ENCODE measurements at places on chromosomes 16 and 17.

DNA sequence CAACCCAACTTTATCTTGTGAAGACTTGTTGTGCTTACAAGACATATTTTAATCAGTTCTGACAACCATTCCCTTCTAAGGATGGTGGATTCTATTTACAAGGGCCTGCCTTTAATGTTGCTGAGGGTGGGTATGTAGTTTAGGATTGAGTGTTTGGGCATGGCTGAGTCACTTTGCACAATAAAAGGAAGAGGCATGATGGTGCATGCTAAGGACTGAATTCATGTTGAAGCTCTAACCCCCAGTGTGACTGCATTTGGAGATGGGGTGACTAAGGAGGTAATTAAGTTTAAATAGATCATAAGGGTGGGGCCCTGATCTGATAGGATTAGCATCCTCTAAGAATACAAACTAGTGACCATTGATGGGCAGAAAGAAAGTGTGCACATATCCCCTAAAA, 196.1 kb upstream of the HS3ST3A1 start:
- DNase-seq = no peak

DNA sequence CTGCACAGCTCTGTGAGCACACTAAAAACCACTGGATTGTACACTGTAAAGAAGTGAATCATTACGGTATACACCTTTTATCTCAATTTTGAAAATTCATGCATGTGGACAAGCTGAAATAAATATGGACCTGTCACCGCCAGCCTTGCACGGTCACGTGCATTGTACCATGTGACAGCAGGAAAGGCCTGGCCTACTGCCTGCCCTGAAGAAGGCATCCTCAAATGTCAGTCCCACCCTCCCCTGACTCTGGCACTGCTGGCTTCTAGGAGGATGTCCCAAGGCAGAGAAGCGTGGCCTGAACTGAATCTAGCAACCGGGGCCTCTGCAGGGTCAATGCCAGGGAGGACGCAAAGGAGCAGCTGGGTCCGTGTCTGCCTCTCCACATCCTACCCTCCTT, 34.6 kb downstream of the SLC38A8 start:
- DNase-seq = no peak

DNA sequence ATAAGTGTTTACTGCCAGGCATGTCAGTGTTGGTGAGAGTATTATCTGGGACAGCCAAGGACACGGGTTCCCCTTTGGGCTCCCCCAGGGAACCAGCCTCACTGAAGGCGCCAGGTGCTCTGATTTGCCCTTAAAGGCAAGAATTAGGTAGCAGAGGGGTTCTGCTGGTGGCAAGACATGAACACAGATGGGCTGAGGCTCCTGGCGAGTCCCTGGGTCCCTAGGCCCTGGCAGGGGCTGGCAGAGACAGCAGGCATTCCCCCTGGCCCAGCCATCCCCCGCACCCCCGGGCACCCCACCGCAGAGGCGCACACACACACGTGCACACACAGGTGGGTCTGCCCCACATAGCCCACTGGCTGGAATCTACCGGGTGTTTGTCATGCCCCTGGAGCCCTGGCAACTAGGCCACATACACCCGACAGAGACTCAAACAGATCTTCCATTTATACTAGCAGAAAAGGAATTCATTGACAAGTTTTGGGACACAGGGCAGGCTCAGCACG, 153.3 kb downstream of the C16orf78 start:
- no peak for DNase-seq

- no peak for DNase-seq
Observed at GRCh38 chr16:16149710-16150116, 73.6 kb downstream of the ABCC6 start.

DNA sequence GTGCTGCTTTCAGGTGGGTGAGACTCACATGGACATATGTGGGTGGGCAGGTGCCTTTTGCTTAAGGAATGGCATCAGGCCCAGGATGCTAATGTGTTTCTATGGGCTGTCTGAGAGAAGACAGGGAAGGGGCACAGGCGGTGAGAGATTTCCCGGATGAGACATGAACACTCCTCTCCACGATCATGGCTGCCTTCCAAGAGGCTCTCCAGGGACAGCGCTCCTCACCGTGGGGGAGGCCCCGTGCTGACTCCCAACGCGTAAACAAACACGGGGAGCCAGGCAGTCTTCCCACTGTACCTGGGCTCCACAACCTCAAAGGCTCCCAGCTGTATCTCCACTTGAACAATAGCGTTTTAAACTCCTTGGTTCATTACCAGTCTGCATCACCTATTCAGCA, 42.8 kb downstream of the CDK5R1 start:
- DNase-seq = peak; percentile 16

GRCh38 chr16:19095654-19096053, 18.1 kb upstream of the ITPRIPL2 start:
- no peak for DNase-seq

DNA sequence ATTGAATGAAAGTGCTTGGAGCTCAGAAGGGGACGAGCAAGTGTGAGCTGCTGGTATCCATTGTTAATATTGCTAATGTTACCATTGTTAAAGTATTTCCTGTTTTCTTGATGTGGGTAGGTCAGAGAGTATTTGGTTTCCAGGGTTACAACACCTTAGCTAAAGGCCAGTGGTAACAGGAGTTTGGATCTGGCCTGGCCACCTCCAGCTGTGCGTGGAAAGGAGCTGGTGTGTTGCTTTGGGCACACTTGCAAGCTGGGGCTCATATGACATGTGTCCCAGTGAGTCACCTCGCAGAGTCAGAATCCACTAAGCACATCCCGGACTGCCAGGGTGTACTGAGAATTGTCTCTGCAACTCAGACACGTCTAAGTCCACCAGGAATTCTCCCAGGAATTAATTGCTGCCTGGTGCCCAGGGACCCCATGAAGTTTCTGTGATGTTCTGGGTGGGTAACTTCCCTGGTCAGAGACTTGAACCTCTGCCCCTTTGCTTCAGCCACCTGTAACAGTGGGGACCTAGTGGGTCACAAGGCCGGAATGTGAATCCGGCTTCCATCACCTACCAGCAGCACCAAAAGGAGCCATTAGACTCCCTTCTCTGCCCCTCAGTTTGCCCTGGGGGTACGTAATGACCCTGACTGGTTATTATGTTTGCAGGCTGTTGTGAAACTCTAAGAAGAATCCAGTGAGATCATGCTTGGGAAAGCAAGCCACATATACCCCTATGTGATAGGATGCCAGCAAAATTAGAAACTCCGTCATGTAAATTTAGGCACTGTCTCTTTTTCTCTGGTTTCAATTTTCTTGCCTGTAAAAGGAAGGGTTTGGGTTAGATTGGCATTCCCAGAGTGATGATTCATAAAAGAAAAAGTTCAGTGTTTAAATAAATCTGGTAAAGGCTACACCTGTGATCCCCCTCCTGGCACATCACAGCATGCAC, 12.8 kb downstream of the SLC6A2 start:
- DNase-seq = no peak

- DNase-seq = no peak
Observed at GRCh38 chr17:18248811-18249210, 9.7 kb downstream of the FLII start.

- peak; percentile 66 for DNase-seq
Observed at GRCh38 chr17:51029568-51030463, 90.9 kb downstream of the SPAG9 start.

GRCh38 chr17:83052241-83052564, 27.2 kb upstream of the METRNL start:
- DNase-seq = no peak

DNA sequence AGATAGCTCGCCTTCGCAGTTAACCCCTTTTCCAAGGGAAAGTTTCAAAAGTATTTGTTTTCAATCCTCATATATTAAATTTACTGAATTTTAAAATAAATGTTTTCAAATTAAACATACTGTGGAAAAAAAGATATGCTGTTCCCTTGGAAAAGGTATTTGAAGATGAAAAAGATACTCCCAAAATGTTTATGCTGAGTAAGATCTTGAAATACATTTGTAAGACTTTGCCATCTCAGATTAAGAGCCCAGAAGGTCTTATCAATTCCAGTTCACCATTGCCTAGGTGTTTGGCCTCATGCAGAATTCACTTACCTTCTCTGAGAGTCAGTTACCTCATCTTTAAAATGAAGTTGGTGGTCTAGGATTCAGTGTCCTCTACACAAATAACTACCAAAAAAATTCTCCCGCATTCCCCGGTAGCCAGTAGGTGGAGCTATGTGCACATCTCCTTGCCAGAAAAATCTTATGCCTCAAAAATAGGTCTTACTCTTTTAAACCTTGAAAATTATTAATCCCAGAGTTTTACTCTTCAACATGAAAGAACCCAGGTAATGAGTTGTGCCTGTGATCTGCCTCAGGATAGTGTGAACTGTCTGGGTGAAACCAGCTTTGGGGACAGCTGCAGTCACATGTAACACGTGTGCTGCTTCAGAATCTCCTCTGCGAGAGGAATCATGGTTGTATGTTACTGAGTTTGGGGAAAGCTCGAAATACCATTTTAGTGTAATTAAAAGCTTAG, 178.3 kb downstream of the MRTFB start:
- peak; percentile 36 for DNase-seq

DNA sequence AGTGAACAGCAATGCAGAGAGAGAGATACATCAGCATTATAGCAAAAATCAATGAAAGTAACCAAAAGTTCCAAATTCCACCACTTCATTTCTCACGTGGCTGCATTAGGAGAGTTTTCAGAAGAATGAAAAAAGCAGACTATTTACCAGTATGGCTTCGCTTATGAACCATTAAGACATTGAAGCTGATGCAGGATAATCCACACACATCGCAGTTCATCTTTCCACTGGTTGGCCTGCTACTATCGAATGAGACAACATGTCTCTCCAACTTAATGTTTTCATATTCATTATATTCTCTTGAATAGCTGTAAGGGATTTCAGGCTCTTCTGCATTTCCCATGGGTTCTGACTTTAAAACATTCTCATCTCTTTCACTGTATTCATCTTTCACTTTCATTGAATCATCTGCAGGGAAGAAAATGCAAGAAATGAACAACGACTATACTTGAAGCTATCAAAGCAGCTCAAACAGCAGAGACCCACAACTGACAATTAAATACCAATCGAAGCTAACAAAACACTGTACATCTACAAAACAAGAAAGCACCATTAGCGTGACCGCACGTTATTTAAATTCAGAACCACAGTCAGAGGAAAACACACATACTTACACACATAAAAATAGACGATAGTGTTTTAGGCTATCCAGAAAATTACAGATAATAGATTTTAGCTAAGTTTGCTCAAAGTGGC, 54.9 kb downstream of the GRB7 start:
- no peak for DNase-seq

- peak; percentile 33 for DNase-seq
Observed at GRCh38 chr16:69112285-69113129, 7.1 kb downstream of the HAS3 start.

DNA sequence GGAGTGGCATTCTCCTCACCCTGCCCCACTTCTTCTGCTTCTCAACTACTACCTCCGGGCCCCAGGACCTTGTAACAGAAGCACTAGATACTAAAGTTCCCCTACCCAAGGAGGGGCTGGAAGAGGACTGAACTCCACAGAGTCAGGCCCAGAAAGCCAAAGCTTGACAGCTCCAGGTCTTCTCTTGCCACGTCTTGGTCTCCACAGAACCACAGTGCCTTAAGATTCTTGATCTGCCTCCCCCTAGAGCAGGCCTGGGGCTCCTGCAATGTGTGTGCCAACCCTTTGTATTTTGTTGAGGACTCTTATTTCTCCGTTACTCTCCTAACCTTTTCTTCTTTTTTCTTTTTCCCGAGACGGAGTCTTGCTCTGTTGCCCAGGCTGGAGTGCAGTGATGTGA, 4.0 kb downstream of the SLC16A13 start:
- DNase-seq = no peak

DNA sequence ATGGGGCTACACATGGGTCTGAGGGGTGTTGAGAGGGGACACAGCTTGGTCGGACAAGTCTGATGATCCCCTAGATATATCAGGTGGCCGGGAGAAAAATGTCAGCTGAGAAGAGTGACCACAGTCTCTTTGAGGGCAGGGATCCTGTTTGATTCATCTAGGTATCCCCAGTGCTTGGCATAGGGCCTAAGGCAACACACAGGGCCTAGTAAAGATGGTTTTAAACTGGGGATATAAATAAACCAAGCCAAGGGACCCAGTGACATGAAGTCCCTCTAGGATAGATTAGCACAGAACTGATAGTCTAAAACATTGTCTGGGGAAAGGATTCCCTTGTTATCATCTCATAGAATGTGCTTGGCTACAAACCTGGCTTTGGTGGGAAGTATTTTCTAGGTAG, 1.4 kb downstream of the ERCC4 start:
- no peak for DNase-seq

GRCh38 chr16:87213536-87213935, 103.7 kb downstream of the C16orf95 start:
- no peak for DNase-seq

- no peak for DNase-seq
Observed at GRCh38 chr16:19228575-19228974, 57.0 kb upstream of the CLEC19A start.

GRCh38 chr17:27855454-27855853, 37.7 kb downstream of the LYRM9 start:
- DNase-seq = no peak

GRCh38 chr16:87540072-87540896, 47.5 kb upstream of the ZCCHC14 start:
- no peak for DNase-seq

DNA sequence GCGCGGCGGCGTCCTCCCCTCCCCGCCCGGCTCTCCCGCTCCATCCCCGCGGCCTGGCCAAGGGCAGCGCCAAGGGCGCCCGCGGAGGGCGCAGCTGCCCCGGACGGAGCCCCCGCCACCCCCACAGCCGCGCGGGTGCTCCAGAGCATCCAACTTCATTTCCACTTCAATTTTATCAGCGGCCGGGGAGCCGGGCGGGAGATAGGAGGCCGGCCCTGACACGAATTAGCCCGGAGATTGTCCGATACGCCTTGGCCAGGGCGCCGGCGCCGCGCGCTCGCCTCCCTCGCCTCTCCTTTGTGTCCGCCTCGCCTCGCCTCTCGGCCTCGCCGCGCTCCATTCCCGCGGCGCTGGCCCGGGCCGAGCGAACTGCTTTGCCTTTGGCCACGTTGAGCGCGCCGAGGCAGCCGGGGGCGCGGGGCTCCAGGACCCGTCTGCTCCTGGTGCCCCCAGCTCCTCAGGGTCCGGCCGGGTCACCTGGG, 129.1 kb upstream of the LHX1 start:
- no peak for DNase-seq

DNA sequence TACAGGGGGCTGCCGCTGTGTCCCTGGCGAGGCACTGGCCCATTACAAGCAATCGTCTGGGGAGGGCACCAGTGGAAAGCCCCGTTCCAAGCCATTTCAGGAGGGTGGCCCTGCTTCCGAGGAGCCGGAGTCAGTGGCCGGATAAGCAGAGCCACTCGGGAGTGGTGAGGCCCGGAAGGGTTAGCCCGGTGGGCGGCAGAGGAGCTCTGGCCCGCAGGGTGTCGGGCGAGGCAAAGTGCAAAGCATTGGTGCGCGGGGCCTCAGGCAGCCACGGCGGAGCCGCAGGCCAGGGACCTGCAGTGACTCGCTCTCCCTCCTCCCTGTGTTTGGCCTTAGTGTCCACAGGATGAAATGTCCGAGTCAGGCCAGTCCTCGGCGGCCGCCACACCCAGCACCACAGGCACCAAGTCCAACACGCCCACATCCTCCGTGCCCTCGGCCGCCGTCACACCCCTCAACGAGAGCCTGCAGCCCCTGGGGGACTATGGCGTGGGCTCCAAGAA, 24.6 kb downstream of the NME3 start:
- no peak for DNase-seq
